Neural progenitor cell (in vitro differentiated cells): ENCODE measurements at places on chromosomes 6 and 20. TPM values are rescaled to one million over a fixed set of nuclear protein-coding genes. Genes with fewer than 3 reads are reported as not detected.

HLA-DQB2 gene
- total RNA-seq = not detected in 2 replicates

DOK5 gene
- 3.0 and 3.1 TPM in 2 replicates for total RNA-seq

RAD21L1 gene
- total RNA-seq = not detected in 2 replicates

SIRPG gene
- total RNA-seq = not detected in 2 replicates

CYP39A1 gene
- total RNA-seq = 4.5 and 7.1 TPM in 2 replicates

NDRG3 gene
- 23.8 and 25.3 TPM in 2 replicates for total RNA-seq

GRCh38 chr6:157533048-157533871 is 152.3 kb downstream of the ZDHHC14 start:
- H3K27me3 ChIP-seq = no peaks in the 10 kb centered on the region
- no peaks in the 10 kb centered on the region for H3K36me3 ChIP-seq
- no peak overlapping the region for H3K4me3 ChIP-seq
- peaks cover 56% of the 10 kb centered on the region for H3K4me1 ChIP-seq

DNA sequence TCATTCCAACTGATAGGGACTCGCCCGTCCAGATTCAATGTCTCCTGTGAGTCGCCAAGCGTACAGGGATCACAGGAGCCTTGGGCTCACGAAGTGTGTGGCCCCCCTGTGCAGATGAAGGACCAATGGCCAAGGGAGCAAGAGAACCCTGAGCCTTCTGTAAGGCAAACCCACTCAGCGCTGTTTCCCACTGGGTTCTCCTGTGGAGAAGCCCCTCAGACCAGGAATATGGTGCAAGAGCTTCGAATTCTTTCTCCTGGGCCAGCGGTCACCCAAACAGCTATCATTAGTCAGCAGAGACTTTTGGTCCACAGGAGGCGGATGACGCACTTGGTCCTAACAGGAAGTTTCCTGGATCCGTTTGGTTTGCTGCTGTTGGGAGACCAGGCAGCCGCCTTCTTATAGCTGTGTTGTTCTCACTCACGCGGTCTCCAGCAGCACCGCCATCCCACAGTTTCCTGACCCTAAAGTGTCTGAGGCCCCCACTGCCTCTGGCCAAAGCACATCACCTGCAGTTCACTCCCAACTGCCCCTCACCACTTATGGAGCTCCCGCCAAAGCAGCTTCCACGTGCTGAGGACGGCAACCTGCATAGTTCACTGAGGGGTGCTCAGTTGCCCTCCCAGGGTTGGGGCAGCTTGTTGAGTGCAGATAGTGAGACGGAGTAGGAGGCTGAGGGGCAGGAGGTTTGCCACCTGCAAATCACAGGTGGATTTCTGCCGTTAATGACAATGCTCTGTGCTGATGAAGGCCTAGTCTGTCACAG is 268.6 kb downstream of the ERMARD start:
- no peaks in the 10 kb centered on the region for H3K27me3 ChIP-seq
- no peak overlapping the region for H3K4me3 ChIP-seq
- no peak overlapping the region for H3K27ac ChIP-seq
- DNase-seq = no peak
- no peaks in the 10 kb centered on the region for H3K36me3 ChIP-seq

DNA sequence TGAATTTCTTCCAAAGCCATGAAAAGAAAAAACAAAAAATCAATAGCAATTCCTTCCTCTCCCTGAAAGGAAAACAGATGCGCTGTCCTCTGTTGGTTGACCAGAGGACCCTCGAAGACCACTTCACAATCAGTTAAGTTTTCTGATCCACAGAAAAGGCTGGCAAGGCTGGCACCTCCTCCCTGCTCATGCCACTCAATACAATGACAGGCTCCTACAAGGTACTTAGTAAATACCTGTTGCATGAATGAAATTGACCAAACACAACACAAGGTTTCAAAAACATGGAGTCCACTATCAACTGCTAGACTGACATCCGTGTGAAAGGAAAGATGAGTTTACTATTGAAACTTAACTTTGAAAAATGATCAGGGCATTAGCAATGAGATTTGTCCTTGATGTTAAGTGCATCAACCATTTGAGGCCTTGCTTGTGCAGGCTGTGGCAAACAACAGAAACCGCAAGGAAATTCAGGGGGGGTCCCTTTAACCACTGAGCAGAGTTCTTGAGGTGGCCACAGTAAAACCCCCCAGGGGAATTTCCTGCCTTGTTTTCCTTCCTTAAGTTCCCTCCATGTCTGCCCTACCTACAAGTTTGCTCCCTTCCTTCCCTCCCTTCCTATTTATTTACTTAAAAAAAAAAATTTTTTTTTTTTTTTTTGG is 27.9 kb upstream of the RTF2 start:
- no peak overlapping the region for H3K4me3 ChIP-seq
- DNase-seq = no peak
- H3K27me3 ChIP-seq = no peaks in the 10 kb centered on the region
- no peak overlapping the region for H3K27ac ChIP-seq
